ENCODE measurements at places on chromosomes 5 and 9.

DNA sequence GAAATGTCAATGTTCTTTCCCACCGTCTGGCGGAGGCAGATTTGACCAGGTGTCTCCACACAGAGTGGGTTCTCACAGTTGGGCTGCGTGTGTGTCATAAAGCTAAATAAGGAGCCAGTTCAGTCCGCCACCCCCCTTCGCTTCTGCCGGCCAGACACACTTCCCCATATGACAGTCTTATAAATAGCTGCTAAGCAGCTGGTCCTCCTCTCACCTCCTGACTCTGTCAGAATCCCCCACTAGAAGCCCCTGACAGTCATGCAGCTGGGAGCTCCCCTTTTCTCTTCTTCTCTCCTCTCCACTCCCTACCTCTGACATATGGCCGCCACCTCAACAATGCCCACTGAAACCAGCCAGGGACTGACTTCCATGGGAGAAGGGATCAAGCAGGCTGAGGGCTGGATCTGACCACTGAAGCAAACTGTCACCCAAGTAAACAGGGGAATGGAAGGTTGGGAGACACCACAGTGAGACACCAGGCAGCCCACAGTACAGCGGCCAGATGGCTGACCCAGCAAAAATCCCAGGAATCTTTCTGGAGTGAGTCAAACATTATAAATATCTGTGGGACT is 141.9 kb upstream of the EFNA5 start:
- peak; percentile 62 for DNase-seq

DNA sequence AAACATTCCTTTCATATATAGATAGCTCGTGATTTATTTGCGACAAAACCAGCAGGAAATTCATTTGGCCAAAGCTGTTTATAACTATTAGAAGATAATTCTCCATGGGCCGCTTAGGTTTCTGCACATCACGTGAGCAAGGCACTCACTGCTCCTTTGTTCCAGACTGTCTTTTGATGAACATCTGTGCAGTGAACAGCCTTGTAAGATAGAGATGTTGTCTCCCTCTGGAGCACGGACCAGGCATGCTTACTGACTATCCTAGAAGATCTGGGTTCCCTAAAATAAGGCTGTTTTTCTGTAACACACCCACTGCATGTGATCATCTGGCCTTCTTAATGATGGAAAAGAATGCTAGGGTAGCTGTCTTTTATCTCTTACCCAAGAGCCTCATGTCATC is 30.9 kb downstream of the YIPF5 start:
- no peak for DNase-seq

GRCh38 chr9:97761056-97761598 is 64.0 kb upstream of the XPA start:
- no peak for DNase-seq

- no peak for DNase-seq
Observed at GRCh38 chr5:56402266-56403220, 169.4 kb upstream of the ANKRD55 start.

- no peak for DNase-seq
Observed at GRCh38 chr9:93648181-93648580, 71.8 kb downstream of the PHF2 start.

DNA sequence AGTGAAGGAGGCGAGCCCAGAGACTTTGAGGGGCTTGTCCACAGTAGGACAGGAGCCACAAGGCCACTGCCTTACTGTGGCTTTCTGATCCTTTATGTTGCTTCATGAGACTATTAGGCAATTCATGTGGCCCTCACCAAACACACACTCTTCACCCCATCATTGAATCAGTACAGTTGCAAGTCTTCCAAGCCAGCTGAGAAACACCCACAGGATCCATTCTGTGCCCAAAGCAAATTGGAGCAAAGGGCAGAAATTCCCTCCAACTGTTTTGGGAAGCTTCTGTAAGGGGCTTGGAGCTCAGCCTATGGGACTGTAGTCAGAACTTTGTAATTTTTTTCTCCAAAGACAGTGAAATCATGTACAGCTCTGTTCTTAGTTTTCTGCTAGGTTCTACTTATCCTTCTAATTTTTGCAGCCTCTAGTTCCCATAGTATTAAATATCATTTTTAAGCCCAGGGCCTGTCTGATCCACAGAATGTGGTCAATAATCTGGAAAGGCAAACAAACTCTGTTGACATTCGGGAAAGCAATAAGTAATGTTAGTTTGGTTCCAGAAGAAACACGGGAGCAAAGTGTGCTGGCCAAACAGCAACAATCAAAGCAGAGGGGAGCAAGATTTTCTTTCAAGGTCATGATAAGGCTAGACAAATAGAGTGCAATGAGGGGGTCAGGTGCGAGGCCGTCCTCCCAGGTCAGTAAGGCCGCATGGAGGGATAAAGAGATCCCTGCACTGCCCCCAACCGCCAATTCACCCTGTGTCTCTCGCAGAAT is 47.0 kb downstream of the UBE2QL1 start:
- no peak for DNase-seq

DNA sequence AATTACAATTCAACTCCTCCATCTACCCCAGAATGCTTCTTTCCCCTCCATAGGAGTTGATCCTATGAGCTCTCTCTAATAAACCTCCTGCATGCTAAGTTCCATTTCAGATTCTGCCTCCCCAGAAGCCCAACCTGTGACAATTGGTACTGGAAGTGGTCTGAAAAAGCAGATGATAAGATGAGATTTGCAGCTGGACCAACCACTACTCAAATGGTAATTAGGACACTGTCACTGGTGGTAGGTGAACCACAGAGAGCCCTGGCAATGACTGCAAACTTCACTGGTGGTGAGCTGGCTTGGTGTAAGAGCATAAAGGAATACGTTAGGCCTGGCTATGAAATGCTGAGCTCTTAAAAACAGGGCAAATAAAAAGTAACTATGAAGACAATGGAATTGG is 112.6 kb downstream of the ESM1 start:
- no peak for DNase-seq

DNA sequence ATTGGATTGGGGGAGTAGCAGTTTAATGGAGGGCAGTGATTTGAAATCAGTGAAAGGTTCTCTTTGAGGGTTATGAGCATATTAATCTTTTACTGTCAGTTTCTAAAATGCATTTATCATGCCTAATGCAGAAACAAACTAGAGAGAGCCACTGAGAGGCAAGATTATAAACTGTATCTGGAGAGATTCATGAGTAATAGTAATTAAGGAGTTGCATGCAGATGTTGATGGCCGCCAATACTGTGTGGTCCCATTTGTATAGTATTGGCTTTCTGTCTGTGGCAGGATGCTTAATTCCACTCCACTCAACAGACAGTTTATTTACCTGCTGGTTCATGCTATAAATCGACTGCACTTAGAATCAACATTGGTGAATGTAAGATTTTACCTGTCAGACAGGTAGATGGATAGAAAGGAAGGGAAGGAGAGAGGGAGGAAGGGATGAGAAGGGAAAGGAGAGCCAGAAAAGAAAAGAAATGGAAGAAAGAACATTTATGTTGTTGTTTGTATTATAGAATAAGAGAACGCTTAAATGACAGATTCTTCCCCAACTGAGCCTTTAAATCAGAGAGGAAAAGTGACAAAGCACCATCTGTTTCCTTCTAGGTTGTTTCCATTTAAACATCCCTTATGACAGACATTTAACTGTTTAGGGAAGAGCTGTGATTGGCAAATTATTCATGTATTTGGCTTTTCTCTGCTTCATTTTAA is 146.5 kb downstream of the PAM start:
- DNase-seq: no peak

GRCh38 chr5:160800375-160801275 is 51.4 kb downstream of the ATP10B start:
- DNase-seq: no peak

DNA sequence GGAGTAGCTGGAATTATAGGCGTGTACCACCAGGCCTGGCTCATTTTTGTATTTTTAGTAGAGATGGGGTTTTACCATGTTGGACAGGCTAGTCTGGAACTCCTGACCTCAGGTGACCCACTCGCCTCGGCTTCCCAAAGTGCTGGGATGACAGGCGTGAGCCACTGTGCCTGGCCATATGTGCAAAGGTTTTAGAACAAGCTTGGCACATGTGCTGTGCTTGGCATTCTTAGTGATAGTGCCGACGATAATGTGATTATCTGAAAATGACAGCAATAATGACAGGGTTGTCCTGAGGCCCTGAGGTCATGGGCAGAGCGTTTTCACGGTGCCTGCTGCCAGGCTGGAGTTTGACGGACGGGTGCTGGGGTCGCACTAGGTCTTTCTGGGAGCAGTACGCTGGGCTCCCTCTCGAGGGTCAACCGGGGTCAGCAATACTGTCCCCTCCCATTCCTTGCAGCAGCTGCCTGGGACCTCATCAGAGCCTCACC is 42.6 kb downstream of the HMCN2 start:
- DNase-seq: no peak

DNA sequence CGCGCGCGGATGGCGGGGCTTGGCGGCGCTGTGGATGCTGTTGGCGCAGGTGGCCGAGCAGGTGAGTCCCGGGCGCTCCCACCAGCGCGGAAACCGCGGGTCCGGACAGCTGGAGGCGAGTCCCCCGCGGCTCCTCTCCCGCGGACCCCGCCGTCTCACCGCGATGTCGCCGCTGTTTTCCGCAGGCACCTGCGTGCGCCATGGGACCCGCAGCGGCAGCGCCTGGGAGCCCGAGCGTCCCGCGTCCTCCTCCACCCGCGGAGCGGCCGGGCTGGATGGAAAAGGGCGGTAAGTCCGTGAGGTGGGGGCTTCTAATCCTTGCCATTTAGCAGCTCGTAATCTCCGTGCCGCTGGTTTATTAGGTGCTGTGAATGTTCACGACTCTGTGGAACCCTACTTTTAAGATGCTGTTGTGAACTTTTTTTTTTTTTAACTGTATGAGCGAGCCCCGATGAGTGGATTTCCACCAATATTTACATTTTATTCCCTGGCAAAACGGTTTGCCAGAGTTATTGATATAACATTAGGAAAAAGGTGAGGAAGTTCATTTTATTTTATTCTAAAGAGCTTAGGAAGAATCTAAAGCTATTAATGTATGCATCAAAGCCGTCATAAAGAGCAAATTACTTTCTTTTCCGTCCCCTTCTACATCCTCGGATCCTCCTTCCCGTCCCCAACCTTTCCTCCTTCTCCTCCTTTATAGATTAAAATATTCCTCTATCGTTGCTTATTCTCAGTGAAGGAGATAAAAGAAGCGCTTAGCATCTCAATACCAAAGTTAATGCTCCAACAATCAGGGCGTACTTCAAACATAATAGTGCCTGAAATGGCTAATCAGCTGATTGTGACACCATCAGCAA is 579 bp downstream of the ADAMTS16 start:
- DNase-seq: no peak

DNA sequence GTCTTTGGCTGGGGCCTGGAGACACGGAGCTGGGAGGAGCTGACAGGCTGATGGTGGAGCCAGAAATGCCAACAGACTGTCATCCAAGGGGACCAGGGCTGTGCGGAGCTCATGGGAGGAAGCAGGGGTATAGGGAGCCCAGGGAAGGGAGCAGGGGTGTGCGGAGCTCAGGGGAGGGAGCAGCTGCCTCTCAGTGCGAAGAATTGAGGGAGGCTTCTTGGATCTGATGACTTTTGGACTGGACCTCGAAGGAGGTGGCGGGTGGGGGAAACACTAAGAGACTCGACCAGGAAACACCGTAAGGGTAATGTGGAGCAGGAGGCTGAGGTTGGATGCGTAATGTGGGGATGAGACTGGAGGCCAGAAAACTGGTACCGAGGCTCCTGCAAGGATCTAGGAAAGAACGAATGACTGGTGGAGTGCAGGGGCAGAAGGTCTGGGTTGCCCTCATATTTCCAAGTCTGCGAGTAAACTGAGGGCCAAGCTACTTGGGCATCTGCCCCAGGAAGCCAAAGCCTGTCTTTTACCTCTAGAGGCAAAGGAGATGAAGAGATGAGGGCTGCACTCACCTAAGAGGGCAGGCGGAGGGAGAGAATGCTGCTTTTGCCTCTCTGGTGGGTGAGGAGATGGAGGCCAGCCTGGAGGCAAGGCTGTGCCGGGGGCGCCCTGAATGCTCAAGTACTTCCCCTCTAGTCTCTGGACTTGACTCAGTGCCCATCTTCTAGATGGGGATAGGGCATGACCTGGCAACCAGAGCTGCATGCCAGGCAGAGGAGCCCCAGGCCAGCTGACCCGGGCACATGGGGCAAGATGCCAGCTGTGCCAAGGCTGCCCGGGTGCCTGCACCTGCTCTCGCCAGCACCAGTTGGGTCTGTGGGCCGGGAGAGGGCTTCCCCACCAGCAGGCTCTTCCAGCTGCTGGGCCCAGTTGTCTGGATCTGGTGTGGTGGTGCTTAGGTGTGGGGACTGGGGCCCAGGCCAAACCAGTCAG is 2.3 kb downstream of the PTGS1 start:
- no peak for DNase-seq

DNA sequence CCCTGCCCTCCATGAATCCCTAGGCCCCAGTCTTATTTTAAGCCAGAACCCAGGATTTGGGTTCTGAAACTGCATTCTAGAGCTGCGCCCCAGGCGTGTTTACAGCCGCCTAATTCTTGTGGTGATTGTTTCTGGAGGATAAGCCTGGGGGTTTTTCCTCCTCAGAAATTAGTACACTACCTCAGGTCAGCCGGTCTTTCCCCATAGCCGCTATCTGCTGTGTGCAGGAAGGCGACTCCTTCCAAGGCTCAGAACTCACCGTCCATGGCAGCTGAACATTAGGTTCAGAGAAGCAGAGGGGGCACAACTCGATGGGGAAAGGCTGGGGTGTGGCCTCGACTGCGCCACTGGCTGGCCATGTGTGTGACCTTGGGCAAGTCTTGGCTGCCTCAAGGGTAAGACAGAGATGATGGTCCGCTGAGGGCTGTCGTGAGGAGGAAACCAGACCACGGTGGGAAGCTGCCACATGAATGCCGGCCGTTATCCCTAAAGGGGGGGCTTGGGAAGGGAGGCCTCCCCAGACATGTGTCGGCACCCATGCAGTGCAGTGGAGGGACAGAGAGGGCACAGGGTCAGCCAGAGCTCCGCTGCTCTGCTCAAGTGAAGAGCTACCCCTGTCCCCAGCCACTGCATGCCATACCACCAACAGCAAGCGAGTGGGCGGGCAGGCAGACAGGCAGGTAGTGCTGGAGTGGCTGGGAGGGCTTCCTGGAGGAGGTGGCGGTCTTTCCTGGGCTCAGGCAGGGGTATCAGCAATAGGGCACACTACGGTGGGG is 28.9 kb downstream of the SHB start:
- DNase-seq: no peak

DNA sequence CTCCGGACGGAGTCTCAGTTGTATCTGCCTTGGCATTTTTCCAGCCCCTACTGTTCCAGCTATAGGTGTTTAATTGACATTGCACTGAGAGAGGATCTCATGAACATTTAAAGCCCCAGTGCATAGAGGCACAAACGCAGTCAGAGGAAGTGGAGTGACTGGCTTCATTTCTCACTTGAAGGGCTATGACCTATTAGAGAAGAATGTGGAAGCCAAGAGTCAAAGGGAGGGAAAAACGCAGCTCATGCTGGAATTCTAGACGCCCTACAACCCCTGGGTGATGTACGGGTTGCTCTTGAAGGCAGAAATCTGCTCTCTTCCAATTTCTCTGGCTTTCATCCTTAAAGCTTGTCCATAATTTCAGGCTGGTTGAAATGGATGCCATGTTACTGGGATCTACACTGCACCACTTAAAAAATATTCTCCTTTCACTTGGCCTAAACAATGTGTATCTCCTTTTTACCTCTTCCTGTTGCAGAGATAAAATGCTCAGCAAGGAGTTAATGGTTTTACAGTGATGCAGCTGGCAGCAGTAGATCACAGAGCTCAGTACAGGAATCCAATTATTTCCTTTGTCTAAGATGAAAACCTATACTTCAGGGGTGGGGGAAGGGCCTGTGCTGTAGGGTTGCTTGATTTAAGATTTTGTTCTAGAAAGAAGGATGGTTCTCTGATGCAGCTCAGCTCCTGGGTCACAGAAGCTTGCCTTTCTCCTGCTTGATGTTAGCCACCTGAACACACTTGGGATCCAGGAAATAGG is 61.8 kb upstream of the MAMDC2 start:
- DNase-seq: no peak
